ENCODE measurements at places on chromosomes 6 and 20. TPM values are rescaled to one million over a fixed set of nuclear protein-coding genes. Genes with fewer than 3 reads are reported as not detected.

CD93 gene
- 1.8 TPM for total RNA-seq

SOBP gene
- 0.31 TPM for total RNA-seq

MYBL2 gene
- 106 TPM for total RNA-seq

KHDC1L gene
- total RNA-seq, result 0.35 TPM

PGC gene
- not detected for total RNA-seq

CRIP3 gene
- not detected for total RNA-seq

DNA sequence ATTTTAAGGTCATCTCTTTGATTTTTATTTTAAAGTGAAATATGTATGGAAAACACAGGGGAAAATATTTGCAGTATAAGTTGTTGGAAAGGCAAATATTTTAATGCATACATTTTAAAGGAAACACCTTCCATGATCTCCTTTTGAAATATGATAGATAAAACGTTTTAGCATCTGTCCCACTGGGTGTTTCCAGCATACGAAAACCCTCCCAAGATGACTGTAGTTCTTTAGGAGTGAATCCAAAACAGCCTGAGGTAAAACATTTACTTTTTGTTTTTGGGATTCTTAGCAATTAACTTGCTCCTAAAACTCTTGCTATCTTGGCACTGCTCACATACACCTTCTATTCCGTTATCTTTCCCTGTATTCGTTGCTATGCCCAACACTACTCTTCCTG, 210.0 kb downstream of the EPHA7 start:
- no peak for DNase-seq

- no peak for DNase-seq
Observed at GRCh38 chr6:160750276-160750689, 48.2 kb downstream of the PLG start.

GRCh38 chr6:21807299-21808044, 213.9 kb downstream of the SOX4 start:
- DNase-seq, result no peak

DNA sequence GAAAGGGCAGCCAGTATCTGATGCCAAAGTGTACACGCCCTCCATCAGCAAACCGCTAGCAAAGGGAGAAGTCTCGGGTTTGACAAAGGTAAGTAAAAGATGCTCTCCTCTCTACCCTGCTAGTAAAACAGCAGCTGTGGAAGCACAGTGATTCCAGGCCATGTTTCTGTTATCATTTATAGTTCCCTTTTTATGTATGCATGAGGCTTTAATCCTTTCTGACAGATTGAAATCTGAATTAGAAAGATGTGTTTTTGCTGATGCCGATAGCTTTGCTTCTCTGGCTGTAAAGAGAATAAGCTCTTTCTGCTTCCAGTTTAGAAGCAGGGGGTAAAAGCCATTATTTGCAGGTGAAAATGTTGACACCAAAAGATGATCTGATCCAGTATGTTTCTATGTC, 392.4 kb upstream of the SOX4 start:
- DNase-seq, result no peak

DNA sequence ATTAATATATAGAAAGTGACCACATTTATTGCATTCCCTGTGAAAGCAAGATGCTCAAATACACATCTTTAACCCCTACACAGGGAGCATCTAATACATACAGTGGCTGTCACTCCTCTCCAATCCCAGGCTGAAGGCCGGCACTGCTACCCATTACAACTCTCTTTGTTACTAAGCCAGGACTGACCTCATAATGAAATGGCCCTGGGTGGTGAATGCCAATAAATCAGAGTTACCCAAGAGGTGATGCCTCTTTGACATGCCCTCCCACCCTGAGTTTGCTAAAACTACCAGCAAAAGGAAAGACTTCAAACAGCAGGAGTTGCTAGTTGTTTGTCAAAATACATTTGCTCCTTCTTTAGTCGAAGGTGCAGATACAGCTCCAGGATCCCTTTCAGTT, 214.2 kb downstream of the FOXA2 start:
- no peak for DNase-seq

DNA sequence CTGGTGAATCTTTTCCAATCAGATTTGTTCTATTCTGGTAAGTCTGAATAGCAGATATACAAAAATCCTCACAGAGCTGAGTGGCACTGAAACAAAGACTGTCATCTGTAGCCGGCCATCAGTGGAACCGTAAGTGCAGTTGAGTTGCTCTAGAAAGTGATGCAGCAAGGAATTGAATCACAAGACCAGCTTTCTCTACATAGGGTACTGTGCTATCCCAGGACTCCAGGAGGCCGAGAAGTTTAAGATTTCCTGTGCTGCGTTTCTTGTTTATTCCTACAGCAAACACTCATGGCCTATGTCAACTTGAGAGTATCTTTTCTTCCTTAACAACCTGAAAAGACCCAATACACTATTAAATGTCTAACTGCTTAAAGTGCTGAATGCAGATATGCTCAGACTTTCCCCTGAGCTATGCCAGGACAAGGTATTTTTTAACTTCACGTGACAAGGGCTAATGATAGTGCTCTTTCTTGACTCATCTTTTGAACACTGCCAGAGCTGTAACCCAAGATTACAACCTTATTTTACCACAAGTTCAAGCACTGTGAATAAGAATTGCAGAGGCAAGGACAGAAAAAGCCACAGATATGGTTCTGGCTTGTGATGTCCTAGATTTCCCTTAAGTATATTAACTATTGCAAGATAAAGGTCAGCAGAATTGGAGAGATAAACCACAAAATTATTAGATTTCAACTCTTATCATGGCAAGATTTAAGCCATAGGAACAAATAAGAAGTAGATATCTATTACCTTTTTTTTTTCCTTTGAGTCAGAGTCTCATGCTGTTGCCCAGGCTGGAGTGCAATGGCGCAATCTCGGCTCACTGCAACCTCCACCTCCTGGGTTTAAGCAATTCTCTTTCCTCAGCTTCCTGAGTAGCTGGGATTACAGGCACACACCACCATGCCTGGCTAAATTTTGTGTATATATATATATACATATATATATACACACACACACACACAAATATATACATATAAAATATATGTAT, 71.6 kb downstream of the GJA1 start:
- DNase-seq, result no peak

DNA sequence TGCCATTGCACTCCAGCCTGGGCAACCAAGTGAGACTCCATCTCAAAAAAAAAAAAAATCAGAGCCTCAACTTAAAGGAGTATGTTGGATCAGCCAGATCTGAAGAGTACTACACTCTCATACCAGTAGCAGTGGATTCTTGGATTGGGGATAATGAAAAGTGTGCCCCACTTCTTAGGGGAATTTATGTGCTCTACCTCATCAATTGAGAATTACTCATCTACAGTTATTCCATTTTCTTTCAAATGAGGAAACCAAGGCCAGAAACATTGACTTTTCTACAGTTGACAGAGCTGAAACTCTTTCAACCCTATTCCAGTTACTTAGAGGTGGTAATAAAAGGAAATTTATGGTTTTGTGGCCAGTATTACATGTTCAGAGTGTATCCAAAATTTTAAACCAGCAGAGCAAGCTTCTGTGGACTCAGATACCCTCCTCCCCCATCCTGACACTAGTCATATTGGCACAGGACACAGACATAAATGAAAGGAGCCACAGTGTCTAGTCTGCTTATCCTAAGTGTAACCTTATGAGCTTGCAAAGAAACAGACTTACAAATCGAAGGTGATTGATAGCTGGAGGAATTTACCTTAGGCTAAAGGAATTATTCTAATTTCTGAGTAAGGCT, 51.2 kb downstream of the ORC3 start:
- no peak for DNase-seq

DNA sequence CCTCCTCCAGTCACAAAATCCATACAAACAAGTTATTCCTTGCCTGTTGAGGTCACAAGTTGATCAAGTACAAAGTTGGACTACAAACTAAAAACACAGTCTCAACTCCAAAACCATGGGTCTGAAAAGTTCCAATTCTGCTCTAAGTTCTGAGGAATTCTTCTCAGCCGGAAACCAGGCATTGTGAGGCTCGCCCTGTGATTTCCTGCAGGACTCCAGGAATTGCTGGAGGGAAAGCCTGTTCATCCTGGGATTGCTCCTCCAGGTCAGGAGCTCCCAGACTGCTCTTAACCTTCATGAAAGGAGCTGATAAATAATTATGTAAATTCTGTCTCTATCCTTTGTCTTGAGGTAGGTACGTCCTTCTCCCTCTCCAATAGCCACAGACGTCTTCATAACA, 8.5 kb downstream of the TRAM2 start:
- DNase-seq, result no peak

- no peak for DNase-seq
Observed at GRCh38 chr6:91482498-91482897, 895.6 kb upstream of the MAP3K7 start.

GRCh38 chr6:34196833-34197195, 39.9 kb upstream of the HMGA1 start:
- no peak for DNase-seq

GRCh38 chr20:62338294-62338620, 28.9 kb downstream of the LAMA5 start:
- no peak for DNase-seq

DNA sequence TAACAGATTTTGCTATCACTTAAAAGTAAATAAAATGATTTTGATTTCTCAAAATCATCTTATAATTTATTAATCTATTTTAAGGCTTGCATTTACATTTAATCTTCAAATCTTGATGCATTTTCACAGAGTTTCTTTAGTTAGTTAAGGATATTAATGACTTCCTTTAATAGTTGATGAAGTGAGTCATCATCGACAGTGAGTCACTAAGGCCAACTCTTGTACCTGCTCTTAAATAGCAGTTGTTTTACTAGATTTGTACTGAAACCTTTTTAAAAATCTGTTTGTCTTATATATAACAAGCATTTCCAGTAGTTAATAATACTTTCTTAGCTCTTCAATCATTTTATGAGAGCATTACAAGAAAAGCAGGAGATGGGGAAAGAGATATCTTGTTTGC, 191.7 kb downstream of the ESR1 start:
- DNase-seq, result no peak

DNA sequence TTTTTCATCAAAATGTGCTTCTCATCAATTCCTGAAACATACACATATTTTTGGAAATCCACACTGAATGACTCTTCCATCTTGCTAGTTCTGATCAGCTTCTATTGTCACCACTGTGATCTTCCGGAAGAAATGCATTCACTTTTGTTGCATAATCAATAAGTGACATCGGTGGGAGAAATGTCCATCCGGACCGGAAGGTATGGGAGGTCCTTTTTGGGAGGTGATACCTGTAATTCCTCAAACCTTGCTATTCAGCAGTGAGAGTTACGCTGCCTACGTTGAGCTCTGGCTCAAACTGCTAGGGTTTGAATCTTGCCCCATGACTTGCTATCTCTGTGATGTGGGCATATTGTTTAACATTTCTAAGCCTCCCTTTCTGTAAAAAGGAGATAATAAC, 16.6 kb upstream of the TFB1M start:
- no peak for DNase-seq

DNA sequence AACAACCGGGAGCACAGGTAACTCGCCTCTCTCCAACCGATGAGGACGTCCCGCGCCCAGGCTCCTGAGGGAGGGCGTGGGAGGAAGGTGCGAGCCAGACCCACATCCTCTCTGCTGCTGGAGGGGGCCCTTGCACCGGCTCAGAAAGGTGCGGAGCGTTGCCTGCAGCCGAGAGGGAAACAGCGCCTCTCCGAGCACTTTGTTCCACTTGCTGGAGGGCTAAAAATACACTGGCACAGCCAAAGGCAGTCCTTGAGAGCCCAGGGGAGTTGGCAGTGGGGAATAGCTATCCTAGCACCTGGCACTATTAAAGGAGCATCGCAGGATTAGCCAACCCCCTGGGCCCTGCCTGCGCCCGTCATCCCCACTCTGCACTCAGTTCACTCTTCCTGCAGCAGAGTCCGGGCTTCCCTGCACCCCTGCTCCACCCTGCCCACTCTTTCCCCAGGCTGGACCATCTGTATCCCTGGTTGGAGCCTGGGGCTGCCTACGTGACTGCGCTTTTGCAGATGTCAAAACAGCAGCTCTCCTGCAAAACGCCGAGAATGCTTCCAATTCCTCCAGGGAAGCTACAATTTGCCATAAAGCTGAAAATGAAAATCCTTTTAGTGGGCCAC, 108.9 kb downstream of the SNX5 start:
- peak; percentile 46 for DNase-seq

- no peak for DNase-seq
Observed at GRCh38 chr6:160249671-160250070, 8.9 kb downstream of the SLC22A2 start.

DNA sequence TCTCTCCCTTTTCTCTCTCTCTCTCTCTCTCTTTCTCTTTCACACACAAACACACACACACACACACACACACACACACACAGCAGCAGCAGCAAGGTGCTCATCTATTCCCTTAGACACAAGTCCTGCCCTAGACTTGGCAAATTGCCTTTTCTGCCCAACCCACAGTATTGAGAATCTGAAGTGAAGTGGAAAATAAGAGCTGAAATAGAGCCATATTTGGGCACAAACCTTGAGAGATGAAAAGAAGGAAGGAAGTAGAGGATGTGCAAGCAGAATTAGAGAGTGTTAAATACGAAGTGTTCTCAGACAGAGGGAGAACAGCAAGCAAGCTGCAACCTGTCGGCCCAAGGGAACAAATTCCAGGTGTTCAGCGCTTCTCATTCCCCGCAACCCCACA, 557.5 kb upstream of the NOX3 start:
- no peak for DNase-seq

DNA sequence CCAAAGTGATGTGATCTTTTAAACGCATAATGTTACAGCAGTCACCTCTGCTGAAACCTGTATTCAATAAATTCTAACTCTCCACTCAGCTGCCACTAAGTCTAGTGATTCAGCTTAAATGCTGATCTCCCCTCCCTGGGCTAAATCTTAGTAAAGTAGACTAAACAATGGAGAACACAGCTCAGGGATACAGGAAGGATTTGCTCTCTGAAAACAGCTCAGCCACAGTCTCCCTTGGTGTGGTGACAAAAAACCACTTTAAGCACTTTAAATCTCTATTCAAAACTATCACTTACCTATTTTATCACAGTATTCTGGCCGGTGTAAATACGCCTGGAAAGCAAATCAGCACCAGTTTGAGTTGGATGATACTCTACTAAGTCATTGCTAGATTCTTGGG, 130.6 kb downstream of the RFX6 start:
- no peak for DNase-seq

DNA sequence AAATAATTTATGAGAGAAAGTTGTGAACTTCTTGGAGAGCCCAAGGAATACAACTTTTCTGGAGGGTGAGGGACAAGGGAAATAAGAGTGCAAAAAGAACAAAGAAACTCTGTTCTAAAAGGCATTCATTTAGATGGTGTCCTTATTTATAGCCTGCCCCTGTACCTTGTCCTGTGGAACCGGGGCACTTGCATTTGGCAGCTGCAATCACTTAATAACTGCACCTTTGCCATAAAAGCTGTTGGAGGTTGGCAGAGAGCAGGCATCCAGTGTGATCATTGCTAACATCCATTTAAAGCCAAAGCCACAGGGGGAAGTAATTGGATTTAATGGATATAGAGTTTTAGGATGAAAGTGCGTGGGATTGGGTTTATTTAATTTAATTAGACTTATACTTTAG, 50.8 kb upstream of the SGK1 start:
- no peak for DNase-seq

- peak; percentile 50 for DNase-seq
Observed at GRCh38 chr20:62618611-62619529, 23.4 kb upstream of the SLCO4A1 start.
